ENCODE measurements at places on chromosomes 2 and 18.

- no peak for DNase-seq
These were observed 236.9 kb downstream of the TRIB2 start for GRCh38 chr2:12953596-12953995.

- no peak for DNase-seq
These were observed 240.3 kb downstream of the LRATD1 start for GRCh38 chr2:14872779-14873325.

DNA sequence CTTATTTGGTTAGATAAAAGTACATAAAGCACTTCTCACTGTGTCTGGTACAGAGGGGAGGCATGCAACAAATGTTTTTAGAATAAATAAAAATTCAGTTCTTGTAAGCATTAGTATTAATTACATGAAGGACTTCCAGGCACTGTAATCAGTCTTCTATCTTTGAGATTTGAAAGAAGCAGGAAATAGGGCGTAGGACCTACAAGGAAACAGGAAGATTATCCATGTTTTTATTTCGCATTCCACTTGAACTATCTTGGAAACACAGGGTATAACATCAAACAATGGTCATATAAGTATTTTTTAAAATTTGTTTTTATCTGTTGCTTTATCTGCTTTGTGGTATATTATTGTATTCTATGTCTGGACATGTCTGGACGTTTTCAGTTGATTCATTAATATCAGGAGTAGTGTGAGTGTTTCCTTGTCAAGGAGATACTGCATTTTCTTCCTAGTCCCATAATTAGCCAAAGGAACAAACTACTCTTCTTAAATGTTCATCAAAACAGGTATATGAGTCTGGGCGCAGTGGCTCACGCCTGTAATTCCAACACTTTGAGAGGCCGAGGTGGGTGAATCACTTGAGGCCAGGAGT, 32.5 kb downstream of the BMPR2 start:
- no peak for DNase-seq

- DNase-seq = no peak
These were observed 13.4 kb upstream of the MAT2A start for GRCh38 chr2:85525567-85525966.

- no peak for DNase-seq
These were observed 125.9 kb downstream of the LYPD6 start for GRCh38 chr2:149456285-149456684.

- no peak for DNase-seq
These were observed 83.6 kb downstream of the PRKRA start for GRCh38 chr2:178367344-178367743.

DNA sequence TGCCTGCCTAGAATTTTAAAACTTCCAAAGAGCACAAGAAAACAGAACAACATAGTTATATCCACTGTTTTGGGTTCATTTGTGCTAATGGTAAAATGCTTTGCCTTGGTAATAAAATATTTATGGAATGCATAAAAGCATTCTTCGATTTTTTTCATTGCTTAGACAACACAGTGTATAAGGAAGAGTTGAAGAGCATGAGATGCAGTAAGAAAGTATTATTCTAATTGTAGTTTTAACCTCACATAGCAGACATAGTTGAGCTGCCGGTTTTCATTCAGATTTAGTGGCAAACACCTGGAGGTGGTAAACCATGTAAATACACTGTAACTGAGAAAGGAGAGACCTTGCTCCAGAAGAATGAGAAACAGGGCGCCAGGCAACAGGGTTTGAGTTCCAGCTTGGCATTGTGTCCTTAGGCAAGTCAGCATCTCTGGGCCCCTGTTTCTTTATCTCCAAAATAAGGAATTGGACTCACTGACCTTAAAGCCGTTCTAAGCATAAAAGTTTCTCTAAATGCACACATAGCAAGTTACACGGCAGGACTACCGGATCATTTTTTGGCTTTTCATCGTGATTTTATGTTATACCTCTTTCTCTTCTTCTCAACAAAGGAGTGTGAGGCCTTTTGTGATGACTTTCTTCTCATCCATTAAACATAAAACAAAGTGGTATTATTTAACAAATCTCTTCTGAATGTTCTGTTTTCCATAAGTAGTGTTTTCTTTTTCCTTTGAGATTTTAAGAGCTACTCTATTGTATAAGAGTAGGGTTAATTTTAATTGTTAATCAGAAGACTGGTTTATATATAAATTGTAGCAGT, 7.9 kb downstream of the UGP2 start:
- no peak for DNase-seq

DNA sequence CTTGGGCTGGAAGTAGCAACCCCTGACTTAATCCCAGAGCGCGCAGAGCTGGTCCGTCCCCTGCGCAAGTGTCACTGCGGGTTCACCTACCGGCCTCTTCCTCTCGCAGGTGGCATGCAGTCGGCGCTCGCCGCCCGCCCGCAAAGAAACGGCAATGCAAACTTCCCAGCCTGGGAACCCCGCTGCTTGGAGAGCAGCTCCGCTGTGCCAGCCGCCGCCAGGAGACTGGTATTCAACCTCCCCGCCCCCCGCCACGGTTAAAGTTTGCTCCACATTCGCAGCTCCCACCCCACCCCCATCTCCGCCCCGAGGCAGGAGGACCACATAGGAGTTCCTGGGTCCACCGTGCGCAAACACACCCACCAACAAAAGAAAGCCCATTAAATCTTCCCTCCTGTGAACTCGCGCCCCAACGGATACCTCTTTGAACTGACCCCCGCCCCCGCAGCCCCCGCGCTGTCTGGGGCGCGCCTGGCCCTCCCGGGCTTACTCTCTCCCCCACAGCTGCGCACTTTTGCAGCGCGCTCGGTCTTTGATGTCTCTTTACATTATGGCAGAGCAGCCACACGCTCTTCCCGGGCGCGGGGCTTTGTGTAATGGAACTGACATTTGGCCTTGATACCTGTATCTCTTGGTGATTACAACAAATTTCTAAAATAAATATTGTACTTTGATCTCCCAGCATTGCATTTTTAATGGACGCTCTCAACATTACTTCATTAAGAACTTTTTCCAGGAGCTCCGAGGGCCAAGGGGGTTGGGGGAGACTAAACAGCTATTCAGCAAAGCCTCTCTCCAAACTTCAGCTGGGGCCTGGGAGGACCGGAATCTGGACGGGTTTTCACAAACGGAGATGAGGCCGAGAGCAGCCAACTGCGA, 3.1 kb upstream of the SP5 start:
- no peak for DNase-seq

GRCh38 chr18:37042381-37042780, 213.5 kb downstream of the KIAA1328 start:
- DNase-seq = no peak

DNA sequence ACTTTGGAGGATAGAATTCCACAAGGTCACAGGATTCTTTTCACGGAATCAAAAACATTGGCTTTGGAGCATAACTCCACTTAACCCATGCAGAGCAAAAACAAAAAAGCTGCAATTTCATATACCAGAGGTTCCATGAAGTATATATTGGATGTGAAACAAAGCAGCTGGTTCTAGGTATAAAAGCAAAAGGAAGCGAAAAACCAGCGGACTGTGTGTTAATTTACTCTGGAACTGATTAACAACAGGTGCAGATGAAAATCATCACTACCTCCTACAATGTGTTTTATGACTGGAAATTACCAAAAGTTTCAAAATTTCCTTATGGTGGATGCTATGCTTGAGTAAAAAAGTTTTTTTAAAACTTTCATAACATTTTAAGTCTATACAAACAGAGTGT, 54.4 kb upstream of the LINC00305 start:
- no peak for DNase-seq

- DNase-seq = no peak
These were observed 47.3 kb downstream of the RFTN2 start for GRCh38 chr2:197628043-197628500.

GRCh38 chr18:79434607-79435401, 39.1 kb downstream of the NFATC1 start:
- no peak for DNase-seq

GRCh38 chr2:38528008-38528442, 74.7 kb downstream of the HNRNPLL start:
- DNase-seq = peak; percentile 76

GRCh38 chr2:178825183-178825582, 18.0 kb upstream of the TTN start:
- DNase-seq = no peak

DNA sequence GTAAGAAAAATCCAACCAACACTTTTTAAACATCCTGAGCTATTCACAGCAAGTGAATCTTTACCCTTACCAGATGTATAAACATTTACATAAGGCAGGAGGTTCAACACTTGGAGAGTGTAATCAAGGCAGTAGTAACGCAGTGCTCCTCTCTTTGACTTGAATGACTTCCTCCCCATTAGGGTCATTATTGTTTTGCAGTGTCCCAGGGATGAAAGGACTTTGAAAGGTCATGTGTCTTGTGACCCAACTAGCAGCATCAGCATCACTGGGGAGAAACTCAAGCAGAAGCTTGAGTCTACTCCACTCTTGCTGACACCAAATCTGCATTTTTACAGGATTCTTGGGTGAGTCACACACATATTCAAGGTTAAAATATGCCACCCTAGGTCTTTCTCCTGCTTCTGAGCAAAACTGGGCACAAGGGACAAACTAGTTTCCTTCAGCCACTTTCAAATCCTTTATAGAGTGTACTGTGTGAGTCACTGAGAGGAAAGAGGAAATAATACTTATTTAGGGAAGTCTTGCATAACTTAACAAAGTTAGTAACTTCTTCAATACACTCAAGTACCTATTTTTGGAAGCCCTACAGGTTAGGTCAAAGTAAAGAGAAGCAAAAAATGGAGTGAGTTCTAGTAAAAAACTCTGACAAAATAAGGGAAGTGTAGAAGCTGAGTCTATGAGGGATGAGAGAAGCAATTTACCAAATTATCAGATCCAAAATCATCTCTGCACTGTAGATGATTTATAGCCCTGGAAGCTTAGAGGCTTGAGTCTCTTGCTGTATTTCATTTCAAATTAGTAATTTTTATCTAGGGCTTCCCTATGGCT, 51.0 kb upstream of the EML4 start:
- peak; percentile 48 for DNase-seq

- no peak for DNase-seq
These were observed 136.9 kb downstream of the COPS8 start for GRCh38 chr2:237222601-237223041.

- DNase-seq = no peak
These were observed 38.5 kb upstream of the LYPD6 start for GRCh38 chr2:149291881-149292280.

- DNase-seq = no peak
These were observed 216.1 kb downstream of the ICOS start for GRCh38 chr2:204152616-204153015.

All from activated CD8-positive, alpha-beta memory T cell treated with anti-CD3 and anti-CD28 coated beads for 24 hours (primary cell).